ENCODE measurements at places on chromosomes 1 and 21.

- DNase-seq, result no peak
Measured at GRCh38 chr1:110798691-110799256, 74.2 kb upstream of the CD53 start.

DNA sequence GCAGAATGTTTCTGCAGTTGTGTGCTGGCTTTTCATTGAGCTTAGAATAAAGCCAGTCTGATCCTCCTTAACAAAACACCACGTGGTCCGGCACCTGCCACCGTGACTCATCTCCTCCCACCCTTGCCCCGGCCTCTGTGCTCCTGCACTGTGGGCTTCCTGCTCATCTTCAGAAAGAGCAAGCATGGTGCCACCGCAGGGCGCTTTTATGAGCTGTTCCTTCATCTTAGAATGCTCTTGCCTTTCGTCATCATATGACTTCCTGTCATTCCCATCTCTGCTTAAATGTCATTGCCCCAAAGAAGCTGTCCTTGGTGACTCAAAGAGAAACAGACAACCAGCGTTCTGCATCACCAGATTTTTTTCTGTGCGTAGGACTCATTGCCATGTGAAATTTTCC, 117.8 kb downstream of the HHAT start:
- DNase-seq, result peak; percentile 49

- DNase-seq, result no peak
Measured at GRCh38 chr1:96185181-96185580, 536.4 kb upstream of the PTBP2 start.

GRCh38 chr1:41500378-41500777, 15.9 kb upstream of the EDN2 start:
- DNase-seq, result no peak

GRCh38 chr1:119285482-119285881, 83.1 kb upstream of the HAO2 start:
- DNase-seq, result peak; percentile 71

DNA sequence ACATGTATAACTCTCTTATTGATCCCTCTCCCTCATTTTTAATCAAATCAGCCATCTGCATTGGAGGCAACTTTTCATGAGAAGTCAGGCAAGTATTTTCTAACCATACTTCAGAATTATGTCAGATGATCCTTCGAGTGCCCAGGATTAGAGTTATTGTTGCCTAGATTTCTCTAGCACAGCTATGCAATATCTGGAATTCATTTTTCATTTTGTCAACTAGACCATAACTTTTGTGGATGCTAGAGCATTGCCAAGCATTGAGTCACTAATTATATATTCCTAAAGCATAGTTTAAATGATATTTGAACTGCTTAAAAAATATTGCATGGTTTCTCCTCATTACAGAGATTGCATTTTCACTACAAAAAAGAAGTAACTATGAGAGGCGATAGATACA, 21.2 kb downstream of the HFM1 start:
- DNase-seq, result peak; percentile 74

DNA sequence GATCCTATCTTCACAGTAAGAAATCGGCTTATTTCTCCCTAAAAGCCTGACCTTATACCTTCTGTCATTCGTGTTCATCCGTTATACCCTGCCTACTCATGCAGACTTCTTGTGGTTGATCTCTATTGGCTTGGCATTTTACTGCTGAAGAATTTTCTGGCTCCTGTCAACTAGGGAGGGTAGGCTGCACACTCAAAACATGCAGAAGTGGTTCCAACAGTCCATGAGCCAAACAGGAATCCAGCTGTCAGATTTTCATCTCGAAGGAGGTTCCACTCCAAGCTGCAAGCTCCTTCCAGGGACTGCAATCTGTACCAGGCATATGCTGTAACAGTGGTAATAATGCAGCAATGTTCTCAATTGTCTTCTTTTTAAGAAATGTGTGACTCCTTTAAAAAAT, 10.1 kb downstream of the DNAJC11 start:
- DNase-seq, result no peak

DNA sequence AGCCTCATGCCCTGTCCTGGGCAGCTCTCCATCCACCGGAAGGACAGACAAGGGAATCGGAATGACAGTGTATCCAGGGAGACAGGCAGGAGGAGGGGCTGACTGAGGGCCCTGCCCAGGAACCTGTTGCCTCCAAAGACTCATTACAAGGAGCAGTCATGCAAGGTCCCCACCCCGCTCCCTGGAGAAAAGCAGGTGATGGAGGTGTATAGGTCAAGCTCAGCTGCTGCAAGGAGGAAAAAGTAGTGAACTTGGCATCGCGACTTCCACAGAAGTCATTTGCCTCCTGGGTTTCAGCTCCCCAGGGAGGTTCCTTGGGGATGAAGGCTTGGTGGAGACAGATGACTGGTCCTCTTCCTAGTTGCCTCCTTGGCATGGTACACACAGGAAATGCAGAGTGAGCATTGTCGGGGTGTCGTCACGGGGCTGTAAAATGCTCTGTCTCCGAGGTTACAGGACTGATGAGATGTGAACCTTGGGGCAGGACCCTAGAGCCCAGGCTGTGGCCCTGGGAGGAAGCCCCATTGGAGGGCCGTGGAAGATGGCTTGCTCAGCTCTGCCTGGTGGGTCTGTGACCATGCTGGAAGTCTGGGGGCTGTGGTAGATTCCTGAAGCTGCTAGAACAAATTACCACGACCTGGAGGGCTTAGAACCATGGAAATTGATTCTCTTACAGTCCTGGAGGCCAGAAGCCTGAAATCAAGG, 219.6 kb upstream of the C1orf174 start:
- DNase-seq, result no peak

DNA sequence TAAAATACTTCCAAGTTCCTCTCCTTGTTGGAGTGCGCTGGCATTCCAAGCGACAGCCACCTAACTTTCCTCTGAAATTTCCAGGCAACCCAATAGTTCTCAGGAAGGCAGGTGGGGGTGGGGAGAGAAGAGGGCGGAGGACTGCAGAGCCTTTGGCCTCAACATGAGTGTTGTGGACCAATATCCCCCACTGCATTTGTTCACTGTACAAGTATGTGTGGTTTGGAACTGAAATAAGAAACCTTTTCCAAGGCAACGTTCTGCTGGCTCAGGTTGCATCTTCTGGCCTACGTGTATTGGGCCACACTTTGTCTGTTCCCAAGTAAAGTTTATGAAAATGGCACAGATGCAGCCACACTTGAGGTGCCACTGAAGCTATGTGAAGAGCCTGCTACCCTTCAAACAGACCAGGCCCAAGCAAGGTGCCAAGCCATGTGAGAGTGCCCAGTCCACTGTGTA, 153.4 kb downstream of the DHRS3 start:
- peak; percentile 72 for DNase-seq

DNA sequence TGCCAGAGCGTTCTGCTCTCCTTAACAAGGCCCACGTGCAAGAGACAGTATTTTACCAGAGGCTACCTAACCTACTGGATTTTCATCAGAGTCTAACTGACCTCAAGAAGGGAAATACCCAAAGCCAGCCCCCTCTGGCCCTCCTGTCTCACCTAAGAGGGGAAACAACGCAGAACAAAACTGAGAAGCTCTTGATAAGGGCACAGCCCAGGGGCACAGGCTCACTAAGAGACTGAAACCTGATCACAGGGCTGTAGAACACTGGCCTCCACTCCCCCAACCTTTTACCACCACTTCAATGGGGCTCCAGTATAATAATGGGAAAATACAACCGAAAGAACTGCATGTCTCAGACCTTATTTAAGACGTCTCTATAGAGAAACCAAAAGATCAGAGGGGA, 449.5 kb upstream of the CAMK1G start:
- DNase-seq, result no peak
